ENCODE measurements at places on chromosomes 6 and 20.

DNA sequence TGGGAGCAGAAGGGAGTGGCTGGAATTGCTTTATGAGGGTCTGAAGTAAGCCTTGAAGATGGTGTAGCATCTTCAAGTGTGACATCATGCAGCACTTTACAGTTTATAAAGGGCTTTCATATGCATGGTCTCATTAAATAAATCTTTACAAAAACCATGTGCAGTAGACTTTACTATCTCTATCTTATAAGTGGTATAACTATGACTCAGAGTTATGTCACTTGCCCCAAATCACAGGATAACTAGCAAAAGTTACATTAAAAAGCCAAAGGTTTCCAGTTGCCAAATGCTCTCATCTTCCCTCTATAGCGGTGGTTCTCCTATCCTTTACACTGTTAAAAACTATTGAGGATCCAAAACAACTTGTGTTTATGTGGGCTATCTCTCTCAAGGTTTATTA lies 687.7 kb upstream of the MARCKS start:
- peak; percentile 61 for DNase-seq

DNA sequence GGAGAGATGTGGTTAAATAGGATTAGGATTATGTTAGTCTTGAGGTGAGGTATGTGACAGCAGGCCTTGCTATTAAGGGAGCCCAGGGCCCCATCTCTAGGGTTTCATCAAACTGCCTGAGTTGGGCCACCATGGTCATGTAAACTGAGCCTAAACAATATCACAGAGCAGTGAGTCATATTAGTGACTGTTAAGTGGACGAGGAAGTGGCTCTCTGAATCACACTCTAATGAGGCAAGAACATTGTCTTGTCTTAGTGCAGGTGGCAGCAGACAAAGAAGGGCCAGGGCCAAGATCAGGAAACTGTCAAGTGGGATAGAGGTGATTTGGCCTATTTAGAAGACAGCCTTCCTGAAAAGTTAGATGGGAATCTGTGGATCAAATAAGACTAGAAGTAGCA lies 23.1 kb downstream of the ENPP3 start:
- DNase-seq, result peak; percentile 48

GRCh38 chr6:47294990-47295389 lies 14.7 kb downstream of the TNFRSF21 start:
- no peak for DNase-seq

DNA sequence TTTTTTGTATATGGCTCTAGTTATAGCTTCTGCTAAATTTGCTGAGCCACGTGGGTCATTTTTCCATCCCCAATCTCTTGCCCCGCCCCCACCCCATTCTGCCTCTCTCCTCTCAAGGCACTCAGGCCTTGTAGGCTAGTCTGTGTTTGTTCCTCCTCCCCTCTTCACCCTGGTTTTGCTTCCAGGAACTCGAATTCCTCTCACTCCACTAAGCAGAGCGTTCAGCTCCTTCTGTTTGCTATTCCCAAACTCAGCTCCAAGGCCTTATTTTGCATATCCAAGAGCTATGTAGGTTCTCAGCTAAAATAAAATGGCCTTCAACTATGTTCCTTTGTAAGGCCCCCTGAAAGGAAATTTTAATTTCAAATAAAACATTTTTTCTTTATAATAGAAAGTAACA lies 1293.7 kb downstream of the EPHA7 start:
- DNase-seq, result no peak

- DNase-seq, result no peak
These were observed 149.4 kb downstream of the INSM1 start for GRCh38 chr20:20517296-20517695.

DNA sequence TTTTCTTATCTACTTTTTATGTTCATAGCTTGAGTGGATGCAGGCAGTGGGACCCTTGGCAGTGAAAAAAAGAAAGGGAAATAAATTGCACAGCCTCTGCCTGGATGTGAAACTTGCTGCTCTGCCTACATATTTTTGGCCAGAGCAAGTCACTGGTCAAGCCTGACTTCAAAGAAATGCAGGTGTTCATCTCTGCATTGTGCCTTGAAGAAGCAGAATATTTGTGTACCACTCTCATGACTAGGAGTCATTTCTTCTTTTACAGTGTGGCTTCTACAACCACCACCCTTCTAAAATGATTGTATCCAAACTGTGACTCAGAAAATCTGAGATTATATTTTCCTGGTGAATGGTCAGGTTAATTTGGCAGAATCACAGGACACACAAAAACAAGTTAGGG lies 2.5 kb upstream of the KATNA1 start:
- DNase-seq, result no peak

DNA sequence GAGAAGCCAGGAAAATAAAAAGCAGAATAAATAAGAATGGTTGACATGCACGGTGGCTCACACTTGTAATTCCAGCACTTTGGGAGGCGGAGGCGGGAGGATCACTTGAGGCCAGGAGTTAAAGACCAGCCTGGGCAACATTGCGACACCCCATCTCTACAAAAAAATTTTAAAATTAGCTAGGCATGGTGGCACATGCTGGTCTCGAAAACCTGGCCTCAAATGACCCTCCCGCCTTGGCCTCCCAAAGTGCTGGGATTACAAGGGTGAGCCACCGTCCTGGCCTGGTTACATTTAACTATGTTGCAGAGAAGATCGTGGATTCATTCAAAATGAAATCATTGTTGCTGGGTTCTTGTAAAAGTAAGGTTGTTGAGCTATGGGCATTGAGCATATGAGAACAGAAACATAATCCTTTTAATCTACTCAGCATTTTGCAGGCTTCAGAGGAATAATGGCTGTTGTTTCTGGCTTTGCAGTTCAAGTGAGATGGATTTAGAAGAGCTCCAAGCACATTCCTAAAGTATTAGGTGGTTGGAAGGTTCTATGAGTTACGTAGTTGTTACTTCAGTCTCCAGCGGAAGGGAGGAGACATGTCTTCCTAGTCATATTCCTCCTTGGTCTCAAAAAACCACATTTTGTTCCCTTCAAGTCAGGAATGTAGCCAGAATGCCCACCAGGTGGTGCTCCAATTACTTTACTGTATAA lies 45.6 kb upstream of the RAB23 start:
- peak; percentile 98 for DNase-seq

All from EL (cell line).